ENCODE measurements at places on chromosomes 3 and 15.

GRCh38 chr3:36817806-36818533 lies 53.6 kb upstream of the DCLK3 start:
- DNase-seq: no peak

GRCh38 chr3:130901463-130902204 lies 7.8 kb downstream of the ATP2C1 start:
- no peak for DNase-seq

GRCh38 chr3:52512105-52512504 lies 17.0 kb downstream of the STAB1 start:
- no peak for DNase-seq

DNA sequence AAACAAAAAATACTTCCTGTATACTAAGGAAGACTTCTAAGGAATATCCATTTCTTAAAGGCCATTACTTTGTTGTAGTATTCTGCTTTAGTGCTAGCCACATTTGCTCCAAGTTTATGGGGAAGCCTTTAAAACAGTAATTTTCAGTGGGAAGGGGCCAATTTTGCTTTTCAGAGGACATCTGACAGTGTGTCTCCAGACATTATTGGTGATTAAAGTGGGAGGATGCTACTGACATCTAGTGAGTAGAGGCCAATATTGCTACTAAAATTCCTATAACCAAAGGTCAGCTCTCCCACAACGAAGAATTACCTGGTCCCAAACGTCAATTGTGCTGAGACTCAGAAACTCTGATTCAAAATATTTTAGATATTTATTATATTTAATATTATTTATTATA lies 24.8 kb downstream of the SLC28A2 start:
- DNase-seq: peak; percentile 45

GRCh38 chr3:43892061-43892460 lies 201.3 kb downstream of the ABHD5 start:
- DNase-seq: no peak

DNA sequence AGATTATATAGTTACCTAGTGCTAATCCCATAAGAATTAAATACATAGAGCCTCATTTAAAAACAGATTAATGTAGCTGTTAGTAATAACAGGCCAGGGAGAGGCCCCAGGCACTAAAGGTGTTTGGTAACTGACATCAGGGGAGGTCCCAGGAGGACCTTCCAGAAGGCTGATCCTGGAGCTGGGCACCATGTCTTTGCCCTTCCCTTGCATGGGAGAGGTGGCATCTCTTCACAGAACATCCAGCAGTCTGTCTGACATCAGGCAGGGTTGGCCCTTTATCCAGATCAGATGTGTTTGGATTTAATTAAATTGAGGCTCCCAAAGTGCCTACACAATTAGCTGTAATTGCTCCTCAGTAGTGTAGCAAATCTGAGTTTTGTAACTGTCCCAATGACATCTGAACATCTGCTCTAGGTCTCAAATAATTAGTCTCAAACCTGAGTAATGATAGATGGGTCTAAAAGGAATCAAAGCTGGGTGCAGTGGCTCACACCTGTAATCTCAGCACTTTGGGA lies 53.0 kb downstream of the RLBP1 start:
- DNase-seq: no peak

DNA sequence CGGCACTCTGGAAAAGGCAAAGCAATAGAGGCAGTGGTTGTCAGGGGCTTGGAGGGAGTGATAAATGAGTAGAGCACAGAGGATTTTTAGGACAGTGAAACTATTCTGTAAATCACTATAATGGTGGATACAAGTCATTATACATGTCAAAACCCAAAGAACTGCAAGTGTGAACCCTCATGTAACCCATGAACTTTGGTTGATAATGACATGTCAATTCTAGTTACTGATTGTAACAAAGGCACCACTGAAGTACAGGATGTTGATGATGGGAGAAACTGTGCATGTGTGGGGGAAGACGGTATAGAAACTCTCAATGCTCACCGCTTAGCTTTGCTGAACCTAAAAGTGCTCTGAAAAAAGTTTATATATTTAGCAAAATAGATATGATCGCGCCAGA lies 36.0 kb downstream of the BTLA start:
- no peak for DNase-seq

- DNase-seq: no peak
These were observed 13.9 kb upstream of the ANPEP start for GRCh38 chr15:89828281-89829145.

DNA sequence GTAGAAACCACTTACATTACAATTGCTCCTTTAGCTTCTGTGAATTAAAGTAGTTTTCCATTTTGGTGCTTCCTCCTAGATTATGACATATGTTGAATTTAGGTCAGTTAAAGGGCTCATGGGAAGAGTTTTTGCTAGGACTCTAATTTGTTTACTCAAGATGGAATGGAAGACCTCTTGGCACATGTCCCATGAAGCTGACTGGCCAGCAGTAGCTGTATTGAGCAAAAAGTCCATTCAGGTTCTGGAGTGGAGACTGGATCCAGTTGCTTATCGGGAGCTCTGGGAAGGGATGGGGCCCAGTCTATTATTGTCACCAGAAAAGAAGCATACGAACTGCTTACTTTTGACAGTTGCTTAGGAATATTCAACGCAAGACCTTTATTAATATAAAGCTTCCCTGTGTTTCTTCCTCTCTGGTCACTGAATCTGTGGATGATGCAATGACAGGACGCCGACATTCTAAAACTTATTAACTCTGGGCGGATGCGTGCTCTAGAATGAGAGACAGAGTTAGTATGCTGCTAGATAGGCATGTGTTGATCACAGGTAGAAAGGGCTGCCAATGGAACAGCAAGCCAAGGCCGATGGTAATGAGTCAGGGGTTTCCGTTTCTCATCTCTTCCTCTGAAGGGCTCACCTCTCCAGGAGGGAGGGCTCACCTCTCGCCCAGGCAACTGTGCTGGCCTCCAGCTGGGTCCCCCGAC lies 155.8 kb downstream of the NR1D2 start:
- DNase-seq: no peak

- no peak for DNase-seq
These were observed 51.0 kb downstream of the REC114 start for GRCh38 chr15:73493922-73494321.

DNA sequence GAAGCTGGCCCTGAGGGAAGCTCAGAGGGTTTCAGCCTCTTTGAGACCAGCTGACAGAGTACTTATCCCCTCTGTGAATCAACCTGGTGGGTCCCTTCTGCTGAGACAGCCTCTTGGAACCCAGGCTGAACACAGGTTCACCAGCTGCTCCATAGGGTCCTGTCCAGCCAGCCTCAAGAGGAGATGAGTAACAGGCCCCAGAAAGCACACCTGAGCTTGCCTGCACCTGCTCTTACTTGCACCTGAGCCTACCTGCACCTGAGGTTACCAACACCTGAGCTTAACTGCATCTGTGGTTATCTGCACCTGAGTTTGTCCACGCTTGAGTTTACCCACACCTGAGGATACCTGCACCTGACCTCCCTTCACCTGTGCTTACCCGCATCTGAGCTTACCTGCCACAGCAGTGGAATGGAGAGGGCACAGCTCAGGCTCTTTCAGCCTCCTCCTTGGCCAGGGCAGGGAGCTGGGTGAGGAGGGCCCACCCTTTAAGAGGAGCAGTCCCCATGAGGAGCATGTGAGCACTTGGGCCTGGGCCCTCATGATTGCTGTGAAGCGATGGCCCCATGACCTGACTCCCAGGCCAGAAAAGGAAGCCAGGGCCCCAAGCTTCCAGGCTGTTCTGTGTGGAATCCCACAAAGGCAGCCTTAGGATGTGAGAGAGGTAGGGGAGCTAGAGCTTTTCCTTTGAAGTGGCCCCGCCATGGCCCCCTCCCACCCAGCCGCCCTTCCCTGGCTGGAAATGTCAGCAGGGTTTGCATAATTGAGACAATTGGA lies at the start of gene TRPM1:
TRPM1 (minus strand) TSS at position 464 of the 777 bp plus-strand sequence. CDS start 20,370 bp downstream, outside the sequence.
- DNase-seq: no peak

DNA sequence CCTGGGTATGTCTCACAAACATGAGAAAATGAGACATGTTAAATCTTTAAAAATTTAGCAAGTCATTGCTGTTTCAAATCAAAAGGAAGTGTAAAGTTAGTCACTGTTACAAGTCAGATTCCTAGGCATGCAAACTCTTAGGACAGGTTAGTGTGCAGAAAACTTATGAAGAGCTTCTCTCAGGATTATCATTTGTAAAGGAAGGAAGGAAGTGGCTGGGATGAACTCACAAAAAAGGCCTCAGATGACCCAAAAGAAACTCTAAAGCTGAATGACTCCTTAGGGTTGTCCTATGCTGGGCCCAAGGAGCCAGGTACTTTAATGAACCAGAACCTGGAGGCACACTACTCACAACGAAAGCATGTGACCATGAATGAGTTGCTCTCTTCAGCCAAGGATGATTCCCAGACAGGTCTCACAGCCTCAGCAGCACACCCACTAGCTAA lies 25.0 kb downstream of the MSL2 start:
- no peak for DNase-seq

DNA sequence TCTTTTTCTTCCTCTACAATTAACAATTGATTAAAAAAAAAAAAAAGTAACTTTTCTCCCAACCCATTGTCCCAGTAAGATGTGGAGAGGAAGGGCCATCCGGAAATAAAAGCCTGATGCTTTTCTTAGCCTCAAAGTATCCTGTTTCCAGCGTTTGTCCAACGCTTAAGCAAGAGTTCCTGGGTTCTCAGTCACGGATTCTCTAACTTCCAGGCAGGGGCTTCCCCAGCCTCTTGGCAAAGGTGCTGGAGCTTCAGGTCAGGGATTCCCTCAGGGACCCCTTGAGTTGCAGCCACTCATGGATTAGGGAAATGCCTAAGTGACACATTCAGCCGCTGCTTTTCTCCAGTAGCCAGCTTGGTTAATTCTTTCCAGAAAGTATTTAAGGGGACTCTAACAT lies 22.3 kb upstream of the C2CD4B start:
- DNase-seq: no peak

DNA sequence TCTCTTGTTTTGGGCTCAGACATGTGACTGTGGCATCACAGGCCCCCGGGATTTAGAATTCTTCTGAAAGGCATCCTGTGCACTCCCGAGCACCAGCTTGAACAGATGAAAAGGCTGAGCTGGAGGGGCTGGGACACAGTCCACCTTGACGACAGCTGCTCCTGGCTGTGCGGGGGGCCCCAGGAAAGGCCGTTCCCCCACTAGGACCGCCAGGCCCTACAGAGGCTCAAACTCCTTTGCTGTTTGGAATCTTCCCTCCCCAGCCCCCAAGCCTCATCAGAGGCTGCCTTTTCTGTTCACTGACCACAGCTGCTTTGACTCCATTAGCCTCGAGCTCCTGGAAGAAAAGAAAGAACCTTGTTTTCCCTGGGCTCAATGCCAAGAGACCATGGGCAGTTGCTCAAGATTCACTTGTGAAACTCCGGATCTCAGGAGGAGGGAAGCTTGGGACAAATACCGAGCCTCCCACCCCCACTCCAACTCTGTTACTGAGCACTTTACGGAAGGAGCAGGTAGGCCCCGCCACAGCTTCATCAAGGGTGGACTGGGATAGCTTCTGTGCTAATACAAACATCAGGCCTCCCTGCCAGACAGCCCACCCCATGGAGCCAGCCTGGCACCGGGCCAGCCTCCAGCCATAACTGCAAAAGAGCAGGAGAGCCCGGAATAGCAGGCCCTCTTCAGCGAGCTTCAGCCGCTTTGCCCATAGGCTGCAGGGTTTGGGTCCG lies 15.7 kb downstream of the CIDEC start:
- no peak for DNase-seq

DNA sequence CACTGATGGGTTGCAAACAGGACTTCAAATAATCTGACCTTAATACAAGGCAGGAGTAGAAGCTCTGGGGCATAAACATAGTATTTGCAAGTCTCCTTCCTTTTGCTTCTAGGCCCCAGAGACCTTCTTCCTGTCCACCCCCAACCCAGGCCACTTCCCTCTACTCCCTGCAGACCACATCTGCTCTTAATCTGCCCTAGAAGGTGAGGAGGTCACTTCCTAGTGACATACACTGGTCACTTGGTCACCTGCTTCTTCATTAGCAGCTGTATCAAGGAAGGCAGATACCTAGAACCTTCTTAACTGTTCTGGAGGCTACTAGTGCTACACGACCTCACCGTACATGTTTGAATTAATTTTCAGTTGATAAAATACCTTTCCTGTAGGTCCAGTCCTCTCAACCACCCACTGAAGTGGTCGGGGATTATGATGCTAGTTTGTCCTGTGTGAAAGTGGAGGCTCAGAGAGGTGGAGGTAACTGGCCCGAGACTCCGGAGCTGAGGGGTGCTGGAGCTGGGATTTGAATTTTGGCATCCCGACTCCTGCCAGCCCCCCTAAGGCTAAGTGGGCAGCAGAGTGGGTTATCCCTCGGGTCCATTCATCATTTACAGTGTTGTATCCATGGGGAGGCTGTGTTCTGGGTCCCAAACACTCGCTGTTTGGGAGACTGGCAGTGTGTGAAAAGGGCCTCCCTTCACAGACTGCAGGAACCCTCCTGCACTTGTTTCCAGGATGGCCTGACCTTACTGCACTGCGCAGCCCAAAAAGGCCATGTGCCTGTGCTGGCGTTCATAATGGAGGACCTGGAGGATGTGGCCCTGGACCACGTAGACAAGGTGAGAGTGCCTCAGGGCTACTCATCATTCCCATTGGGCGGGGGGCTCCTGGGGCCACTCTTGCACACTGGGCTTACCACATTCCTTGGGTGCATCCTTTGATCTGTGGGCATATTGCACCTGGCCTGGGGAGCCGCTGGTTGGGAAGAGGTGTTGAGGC lies 13.9 kb downstream of the ANKDD1A start:
- no peak for DNase-seq

- no peak for DNase-seq
These were observed 405.0 kb upstream of the TPM1 start for GRCh38 chr15:62637574-62637897.

DNA sequence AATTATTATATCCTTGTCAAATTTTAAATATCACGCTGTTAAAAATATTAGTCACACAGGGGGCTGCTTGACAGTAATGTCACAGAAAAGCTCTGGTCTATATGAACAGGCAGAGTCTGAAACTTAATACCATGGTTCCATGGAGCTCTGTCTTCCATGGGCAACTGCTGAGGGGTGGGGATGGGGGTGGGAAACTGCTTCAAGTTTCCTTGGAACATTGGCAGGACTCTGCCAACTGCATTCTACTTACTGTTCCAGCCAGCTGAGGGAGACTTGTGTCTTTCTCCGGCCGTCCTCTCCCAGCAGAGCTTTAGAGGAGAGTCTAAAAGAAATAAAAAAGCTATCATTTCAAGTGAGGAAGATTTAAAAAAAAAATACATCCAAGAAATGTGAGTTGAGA lies 348.7 kb downstream of the ZIC1 start:
- DNase-seq: no peak

- DNase-seq: no peak
These were observed 210.5 kb downstream of the DTWD1 start for GRCh38 chr15:49831206-49831965.

DNA sequence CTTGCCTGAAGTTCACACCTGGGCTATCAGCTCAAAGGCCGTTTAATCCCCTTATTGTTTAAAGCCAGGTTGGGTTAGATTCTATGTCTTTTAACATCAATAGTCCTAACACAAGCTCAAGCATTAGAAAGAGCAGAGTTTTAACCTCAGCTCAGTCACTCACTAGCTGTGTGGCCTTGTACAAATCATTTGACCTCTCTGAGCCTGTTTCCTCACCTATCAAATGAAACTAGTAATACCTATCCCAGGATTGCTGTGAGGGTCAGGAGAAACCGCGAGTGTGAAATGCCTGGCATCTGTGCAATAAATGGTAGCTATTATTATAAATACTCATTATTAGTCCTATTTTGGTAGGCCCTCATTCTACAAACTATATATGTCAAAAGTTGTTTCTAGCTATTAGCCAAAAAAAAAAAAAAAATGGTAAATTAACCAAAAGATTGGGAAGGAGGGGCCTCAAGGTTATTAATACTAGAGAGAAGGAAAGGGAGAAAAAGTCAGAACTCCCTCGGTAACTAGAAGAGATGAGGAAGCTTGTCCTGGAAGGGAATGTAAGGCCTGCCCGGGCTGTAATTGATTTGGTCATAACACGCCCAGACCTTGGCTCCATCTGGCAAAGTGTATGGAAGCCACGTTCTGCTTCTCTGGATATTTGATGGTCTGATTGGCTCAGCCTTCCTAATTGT lies 510.5 kb upstream of the PROK2 start:
- DNase-seq: no peak

All from NCI-H1694 (cell line).